ENCODE measurements at places on chromosomes 5 and 9.

DNA sequence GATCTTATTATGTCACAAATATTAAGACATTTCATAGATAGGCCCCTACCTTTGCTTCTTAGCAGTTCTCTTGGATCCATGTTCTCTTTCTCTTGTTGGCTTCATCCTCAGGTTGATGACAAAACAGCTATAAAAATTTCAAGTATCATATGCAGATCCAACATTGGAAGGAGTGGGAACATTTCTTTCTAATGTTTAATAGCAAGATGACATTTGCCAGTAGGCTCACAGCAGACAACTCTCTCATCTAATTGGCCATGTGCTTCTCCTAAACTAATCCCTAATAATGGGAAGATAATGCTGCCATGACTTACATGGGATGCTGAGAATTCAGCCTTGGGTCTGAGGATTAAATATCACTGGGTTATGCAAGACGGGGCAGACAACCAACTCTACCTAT, 485.5 kb upstream of the SEMA6A start:
- no peak for DNase-seq

DNA sequence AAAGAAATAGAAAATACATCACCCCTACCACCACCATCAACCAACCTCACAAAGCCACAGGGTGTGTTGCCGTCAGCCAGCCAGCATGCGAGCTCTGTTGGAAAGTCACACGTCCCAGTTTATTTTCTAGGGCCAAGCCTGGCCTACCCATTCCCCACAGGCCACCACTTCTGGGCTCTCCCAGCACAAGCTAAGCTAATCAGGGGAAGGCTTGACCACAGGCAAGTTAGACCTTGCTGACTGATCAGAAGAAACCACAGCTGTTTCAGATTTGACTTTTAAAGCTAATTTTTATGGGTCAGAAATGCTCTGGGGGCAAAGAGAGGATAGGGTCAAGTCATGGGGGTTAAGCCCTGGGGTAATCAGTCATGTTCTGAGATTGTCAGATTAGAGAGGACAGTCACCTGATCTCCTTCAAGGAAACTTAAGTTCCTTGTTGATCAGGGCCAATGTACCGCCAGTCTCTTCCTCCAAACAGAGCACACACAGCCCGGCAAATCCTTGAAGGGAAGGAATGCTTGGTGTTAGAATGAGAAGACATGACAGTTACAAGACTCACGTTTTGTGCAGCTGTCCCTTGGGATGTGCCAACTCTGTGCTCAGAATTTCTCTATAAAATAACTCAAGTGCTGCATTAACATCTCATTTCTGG, 7.6 kb downstream of the SHB start:
- DNase-seq = no peak

DNA sequence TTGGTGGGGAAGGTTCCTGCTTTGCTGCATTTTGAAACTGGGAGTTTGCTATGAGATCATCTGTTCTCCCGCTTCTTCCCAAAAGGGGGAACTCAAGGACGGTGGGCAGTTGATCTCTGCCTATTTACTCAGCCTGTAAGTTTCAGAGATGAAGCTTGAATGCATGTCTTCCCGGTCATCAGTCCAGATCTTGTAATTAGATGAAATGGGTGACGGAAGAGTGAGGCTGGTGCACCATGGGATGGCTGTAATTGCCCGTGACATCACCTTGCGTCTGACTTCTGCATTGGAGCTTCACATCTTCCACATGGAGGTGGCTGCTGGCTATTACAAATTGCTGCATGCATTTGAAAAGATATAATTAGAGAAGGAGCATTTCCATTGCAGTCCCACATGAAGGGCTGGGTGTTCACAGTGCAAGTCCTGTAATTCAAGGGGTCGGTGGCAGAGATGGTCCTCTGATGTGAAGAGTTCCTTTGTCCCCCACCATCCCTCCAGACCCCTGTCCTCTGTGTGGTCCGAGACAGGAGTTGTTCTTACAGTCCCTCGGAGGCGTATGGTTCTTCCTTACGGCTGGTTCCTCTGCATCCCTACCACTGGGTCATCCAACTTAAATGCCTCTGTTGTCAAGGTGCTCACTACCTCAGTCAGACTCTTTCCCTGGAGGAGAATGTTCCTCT, 72.9 kb downstream of the ZNF618 start:
- no peak for DNase-seq

DNA sequence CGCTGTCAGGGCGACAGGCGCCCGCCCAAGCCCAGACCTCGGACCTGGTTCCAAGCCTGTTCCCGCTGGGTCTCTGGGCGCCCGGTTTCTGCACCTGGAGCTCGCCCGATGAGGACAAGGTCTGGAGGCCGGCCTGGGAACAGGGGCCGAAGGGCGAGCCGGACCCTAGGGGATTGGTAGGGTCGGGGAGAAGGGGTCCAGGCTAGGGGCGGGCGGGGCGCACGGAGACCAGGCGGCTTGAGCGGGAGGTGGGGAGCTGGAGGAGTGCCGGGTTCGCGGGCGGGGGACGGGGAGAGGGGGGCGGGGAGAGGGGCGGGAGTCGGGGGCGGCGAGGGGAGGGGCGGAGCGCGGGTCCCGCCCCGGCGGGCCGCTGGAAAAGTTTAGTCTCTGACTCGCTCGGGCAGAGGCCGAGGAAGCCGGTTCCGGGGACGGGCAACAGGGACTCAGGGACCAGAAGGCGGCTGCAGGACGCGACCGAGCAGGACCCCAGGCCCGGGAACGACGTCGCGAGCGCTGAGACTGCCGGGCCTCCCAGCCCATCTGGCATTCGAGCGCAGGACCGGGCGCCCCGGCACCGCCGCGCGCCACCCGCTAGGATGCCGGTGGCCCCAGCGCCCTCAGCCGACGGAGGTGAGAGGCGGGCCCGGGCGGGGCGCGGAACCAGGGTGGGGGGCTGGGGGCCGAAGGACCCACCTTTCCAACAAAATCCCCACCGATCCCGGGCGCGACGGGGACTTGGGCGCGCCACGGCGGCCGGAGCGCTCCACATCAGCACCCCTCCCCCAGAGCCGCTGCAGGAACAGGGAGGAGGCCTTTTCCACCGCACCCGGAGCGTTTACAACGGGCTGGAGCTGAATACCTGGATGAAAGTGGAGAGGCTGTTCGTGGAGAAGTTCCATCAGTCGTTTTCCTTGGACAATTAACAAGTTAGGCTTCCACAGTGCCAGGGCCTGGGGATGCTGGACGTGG, at the start of gene S1PR3:
Gene S1PR3, plus strand, starts transcription at position 403 of the 969 bp plus-strand sequence. CDS start 9,733 bp downstream, outside the sequence.
- DNase-seq = peak; percentile 73

DNA sequence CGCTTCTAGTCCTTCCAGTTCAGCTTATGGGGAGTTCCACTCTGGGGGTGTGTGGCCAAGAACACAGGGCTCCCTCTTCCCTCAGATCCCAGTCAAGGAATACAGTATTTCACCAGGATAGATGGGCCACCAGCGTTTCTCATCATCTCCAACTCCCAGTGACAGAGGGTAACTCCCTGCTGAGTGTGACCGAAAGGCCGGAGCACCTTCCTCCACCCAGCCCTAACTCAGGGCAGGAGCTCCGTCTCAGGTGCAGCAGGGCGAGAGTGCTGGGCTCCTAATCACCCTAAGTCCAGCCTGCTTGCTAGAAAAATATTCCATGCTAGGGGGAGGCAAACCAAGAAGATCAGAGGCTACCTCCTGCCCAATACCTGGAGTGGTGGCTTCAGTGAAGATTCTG, 102.6 kb downstream of the ADAMTS2 start:
- no peak for DNase-seq

GRCh38 chr5:95229646-95230045, 55.2 kb downstream of the MCTP1 start:
- no peak for DNase-seq

GRCh38 chr5:4233671-4234070, 638.0 kb downstream of the IRX1 start:
- DNase-seq = no peak

DNA sequence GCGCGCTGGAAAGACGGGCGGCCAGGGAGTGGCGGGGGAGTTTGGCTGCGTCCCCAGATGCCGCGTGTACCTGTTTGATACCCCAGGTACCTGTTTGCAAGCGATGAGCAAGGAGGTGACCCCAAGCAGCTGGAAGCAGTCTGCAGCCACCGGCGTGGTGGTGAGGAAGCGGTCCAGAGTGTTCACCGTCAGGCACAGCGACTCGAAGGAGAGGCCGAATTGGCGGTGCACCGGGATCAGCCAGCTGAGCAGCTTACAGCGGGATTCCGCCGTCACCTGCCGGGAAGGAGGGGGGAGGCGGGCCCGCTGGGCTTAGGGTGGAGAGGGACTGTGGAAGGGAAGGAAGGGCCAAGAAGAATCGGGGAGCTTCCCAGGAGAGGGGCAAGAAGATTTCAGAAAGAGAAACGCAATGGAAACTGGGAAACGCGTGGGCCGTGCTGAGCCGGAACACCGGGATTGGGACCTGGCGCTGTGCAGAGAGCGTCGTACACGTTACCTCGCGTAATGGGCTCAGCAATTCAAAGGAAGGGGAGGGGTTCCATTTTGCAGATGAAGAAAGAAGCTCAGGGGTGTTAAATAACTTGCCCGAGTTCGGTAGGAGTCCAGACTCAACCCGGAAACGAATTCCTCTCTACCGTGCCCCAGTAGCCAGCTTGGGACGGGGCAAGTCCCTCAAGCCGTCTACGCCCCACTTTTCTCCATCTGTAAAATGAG, 980 bp downstream of the CCNO start:
- peak; percentile 16 for DNase-seq

DNA sequence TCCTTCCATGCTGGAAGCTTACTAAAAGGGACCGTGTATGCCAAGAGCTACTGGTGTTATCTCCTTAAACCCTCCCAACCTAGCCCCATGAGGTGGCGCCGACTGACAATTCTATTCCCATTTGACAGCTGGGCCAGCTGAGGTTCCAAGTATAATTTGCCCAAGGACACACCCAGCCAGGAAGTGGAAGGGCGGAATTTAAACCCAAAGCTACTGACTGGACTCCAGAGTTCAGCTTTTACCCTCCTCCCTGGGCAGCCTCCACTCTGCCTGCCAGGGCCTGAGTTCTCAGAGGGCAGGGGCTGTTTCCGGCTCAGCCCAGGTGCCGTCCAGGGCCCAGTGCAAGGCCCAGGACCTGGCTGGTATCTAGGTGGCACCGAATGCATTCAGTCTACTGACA, 71.8 kb downstream of the C9orf50 start:
- no peak for DNase-seq

- no peak for DNase-seq
Measured at GRCh38 chr5:26737348-26738265, 300.8 kb downstream of the CDH9 start.

GRCh38 chr5:139698490-139699146, 50.5 kb downstream of the CXXC5 start:
- DNase-seq = peak; percentile 53

GRCh38 chr5:67996596-67996995, 219.0 kb upstream of the PIK3R1 start:
- no peak for DNase-seq

DNA sequence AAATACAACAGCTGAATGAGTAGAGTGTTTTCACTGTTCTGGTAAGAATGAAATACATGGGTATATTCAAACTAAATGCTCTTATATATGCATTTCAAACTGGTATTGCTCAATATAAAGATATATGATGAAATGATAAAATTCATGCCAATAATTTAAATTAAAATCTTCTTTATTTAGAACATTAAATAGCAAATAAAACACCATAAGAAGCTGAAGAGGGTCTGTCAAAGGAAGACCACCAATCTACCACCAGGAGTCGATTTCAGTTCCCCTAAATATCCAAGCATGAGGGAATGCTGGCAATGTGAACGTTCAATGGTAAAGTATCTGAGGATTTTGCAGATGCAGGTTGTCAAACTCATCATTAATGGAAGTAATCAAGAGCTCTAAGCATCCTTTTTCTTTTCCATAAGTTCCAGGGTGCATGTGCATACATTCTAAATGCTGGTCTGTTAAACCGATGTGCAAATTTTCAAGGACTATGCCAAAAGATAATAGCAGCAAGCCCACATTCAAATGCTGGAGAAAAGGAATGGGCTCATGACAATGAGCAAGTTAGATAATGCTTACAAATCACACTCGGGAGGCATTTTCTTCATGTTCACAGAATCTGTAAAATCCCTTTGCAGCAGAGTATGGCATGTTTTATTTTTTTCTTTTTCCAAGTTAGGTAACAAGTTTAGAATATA, 118.8 kb upstream of the MTAP start:
- DNase-seq = no peak

DNA sequence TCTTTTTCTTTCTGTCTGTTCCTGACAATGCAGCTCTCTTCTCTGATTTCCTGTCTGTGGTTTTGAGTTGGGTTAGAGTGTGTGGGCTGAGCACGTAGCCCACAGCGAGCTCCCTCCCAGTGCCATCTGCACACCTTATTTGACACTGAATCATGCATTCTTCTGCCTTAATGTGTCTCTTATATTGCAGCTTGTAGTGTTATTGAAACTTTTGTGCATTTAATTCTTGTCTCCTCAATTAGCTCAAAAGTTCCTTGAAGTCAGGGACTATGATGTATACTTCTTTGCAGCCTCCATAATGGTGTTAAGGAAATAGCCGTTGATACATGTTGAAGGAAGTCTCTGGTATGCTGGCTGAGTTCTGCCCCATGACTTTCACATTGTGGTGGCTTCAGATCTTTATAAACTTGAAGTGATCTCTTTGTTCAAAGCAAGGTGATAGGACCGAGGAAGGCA, 576.2 kb upstream of the CLINT1 start:
- no peak for DNase-seq

GRCh38 chr5:32753765-32754164, 42.6 kb downstream of the NPR3 start:
- no peak for DNase-seq

All from HEK293T (cell line).